ENCODE measurements at places on chromosomes 7 and 10.
A peak's percentile ranks its signal among the peaks of the same experiment; 100 is the strongest.

DNA sequence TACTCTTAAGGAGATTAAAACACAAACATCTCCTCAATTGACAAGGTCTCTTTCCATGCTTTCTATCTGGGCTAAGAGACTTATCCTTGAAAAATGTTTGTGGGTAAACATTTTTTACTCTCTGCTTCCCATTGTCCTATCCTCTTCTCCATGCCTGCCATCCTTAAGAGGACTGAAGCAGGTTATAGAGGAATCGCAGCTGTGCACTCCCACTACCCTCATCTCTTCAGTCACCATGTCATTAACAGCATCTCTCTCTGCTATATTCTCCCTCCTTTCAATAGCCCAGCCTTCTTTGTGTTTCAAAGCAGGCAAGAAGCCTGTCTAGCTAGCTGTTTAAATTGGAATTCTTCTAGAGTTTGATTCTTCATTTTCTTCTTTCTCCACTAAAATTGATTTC, 22.6 kb downstream of the COL1A2 start:
- no peak for DNase-seq

GRCh38 chr7:28478656-28479055, 66.3 kb downstream of the CREB5 start:
- DNase-seq = no peak

DNA sequence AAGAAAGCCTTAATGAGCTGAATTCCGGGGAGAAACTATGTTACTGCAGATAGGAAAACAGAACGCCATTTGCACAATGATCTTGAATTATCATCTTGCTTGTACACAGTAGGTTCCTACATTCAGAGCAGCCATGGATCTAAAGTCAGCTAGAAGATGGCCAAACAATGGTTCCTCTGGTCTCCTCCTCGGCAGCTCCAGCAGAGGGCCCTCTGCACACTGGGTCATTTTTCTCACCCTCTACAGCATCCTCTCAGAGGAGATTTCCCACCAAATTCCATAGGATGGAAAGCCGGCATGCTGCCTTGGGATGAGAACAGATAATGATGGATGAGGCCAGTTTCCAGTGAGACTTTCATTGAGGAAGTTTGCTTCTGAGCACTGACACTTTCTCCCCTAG, 308.5 kb upstream of the NFE2L3 start:
- DNase-seq = no peak

DNA sequence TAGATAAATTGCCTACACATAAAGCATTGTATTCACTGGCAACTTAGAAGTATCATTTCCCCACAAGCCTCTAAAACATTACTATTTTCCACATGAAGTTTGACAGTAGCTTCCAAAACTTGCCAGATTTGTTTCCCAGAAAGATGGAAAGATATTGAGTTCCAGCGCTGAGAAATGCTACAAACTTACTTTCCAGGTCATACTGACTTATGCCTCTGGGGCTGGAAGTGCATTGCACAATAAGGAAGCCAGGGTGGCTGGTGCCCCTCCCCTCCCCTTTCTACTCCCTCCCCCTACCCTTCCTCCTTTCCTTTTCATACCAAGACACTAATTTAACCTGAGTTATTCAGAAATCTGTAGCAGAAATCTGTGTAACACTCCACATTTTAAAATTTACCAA, 212.6 kb downstream of the WDR37 start:
- DNase-seq = no peak

GRCh38 chr10:121926157-121926556, 1.7 kb downstream of the ATE1 start:
- peak; percentile 1 for DNase-seq

DNA sequence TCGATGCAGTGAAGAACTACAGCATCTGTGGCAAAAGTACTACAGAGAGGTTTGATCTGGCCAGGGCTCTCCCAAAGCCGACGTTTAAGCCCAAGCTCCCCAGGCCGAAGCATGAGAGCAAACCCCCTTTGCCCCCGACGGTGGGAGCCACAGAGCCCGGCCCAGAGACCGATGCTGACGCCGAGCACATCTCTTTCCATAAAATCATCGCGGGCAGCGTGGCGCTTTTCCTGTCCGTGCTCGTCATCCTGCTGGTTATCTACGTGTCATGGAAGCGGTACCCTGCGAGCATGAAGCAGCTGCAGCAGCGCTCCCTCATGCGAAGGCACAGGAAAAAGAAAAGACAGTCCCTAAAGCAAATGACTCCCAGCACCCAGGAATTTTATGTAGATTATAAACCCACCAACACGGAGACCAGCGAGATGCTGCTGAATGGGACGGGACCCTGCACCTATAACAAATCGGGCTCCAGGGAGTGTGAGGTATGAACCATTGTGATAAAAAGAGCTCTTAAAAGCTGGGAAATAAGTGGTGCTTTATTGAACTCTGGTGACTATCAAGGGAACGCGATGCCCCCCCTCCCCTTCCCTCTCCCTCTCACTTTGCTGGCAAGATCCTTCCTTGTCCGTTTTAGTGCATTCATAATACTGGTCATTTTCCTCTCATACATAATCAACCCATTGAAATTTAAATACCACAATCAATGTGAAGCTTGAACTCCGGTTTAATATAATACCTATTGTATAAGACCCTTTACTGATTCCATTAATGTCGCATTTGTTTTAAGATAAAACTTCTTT, 2.3 kb downstream of the LRRTM3 start:
- DNase-seq = peak; percentile 85

DNA sequence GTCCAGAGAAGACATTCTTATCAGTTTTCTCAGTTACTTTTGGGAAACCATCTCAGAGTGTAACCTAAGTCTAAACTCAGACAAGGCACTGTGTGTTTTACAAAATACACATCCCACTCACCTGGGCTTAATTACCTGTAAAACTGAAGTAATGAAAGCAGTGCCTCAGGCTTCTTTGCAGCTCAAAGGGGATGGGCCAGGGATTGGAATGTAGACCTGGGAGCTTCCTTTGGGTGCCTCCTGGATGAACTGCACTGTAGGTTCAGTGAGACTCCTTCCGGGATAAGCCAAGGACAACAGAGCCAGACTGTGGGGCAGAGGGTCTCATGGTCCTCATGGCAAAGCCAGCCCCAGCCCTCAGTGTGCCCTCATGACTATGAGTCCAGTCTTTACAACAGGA, 672.4 kb upstream of the GALNT17 start:
- no peak for DNase-seq
